C1 segment of cervical spinal cord (tissue), 14 donors: ENCODE measurements at places on chromosomes 7 and 10.

GRCh38 chr10:79324032-79324695 lies 23.1 kb upstream of the PPIF start:
- DNase-seq, result no peak

GRCh38 chr7:33155811-33156210 lies 26.4 kb downstream of the BBS9 start:
- no peak for DNase-seq

DNA sequence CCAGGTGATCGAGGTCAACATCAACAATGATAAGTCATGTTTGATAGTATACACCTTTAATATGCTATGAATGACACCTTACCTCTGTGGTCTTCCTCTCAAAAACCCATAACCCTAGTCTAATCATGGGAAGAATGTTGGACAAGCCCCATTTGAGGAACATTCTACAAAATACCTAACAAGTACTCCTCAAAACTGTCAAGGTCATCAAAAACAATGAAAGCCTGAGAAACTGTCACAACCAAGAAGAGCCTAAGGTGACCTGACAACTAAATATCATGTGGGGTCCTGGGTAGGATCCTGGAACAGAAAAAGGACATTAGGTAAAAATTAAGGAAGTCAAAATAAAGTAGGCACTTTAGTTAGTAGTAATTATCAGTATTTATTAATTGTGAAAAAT lies 5.9 kb upstream of the NUDCD3 start:
- DNase-seq, result no peak

GRCh38 chr10:22503315-22504088 lies 158.2 kb downstream of the SPAG6 start:
- DNase-seq, result no peak

GRCh38 chr7:134546955-134547354 lies 2.0 kb upstream of the AKR1B15 start:
- DNase-seq, result no peak

DNA sequence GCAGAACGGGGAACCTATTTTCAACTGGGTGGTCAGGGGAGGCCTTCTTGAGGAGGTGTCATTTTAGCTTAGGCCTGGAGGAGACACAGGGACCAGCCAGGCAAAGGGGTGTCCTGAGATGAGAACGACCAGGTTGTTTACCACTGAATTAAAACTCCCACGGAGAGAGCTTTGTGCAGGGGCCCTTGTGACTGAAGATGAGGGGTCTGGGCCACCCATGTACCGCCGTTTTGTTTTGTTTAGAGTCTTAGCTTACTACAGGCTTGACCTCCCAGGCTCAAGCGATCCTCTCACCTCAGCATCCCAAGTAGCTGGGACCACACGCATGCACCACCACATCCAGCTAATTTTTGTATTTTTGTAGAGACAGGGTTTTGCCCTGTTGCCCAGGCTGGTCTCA lies 80.4 kb downstream of the FAM171A1 start:
- no peak for DNase-seq

DNA sequence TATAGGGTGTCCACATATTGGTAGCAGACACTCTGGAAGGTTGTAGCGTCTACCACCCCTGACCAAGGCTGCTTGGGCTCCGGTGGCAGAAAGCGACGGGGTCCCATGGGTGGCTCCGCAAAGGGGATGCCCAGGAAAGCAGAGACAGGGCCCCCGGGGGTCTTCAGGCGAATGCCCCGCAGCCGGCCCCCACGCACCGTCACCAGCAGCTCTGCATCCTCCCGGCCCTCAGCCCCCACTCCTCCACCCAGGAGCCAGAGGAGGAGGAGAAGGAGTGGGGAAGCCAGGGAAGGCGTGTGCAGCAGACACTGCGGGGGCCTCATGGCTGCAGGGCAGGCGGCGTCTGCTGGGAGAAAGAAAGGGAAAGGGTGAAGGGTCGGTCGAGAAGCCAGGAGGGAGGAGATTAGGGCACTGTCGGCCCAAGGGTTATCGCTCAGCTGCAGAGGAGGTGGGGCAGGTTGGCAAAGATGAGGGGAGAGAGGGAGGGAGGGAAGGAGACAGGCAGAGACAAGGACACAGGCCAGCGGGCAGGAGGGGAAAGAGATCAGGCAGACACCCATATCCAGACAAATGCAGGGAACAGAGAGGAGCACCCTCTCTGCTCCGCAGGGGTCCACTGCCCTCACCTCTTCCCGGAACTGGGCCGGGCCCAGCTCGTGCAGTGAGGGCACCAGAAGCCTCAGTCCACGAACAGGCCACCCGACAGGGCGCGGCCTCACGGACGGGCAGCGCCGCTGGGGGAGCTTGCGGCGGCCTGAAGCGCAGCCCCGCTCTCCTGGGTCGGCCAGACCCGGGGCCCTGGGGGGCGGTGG lies 1.6 kb downstream of the ACHE start:
- DNase-seq, result no peak

DNA sequence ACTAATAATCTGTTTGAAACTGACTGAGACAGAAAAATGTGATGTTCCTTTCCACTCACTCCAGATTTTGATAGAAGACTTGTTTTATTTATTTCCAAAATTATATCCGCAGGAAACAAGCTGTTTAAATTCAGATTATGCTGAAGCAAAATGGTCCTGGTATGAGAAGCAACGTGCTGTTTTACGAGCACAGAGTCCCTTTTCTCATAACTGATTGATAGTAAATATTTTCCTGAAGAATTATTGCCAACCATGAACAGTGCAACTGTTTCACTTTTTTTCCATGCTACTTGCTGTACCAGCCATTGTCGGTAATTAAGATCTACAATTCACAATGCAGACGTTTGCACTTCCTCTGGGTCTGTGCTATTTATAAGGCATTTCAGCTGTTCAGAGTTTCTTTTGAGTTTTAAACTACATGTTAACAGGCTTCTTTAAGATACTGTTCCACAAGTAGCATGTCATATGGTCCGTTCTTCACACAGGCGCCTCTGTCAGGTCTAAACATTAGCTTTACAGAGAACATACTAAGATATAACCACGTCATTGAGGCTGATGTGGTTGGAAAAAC lies 103.8 kb downstream of the POLL start:
- no peak for DNase-seq

- no peak for DNase-seq
Observed at GRCh38 chr7:30927559-30927958, 15.9 kb downstream of the AQP1 start.

- DNase-seq, result no peak
Observed at GRCh38 chr7:151838861-151839381, 38.0 kb downstream of the PRKAG2 start.

GRCh38 chr10:92407305-92408016 lies 116.5 kb downstream of the MARCHF5 start:
- DNase-seq, result no peak

DNA sequence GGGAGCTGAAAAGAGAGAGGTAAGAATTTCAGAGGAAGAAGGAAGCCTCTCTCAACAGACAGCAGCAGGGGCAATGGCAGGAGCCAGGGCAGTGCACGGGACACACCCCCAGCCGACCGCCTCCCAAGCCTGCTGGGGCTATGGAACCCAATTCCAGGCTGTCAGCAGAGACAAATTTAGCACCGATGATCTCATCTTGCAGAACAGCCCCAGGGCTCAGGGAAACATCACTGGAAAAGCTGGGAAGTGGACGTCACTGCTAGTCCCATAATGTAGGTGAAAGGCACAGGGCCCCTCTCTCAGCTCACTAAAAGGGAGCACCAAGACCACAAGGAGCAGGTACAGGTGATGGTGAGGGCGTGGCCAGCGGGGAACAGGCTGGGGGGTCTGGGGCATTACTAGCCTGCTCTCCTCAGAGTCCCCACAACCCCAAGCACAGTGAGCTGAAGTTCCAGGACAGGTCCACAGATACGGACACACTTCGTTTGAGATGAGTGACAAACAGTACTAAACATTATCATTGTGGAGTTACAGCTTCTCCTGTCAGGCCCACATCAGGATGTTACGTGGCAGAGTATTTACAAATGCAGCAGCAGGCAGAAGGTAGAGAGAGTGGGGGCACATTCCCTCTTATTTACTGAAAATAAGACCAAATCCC lies 103.7 kb downstream of the PLXNA4 start:
- DNase-seq, result no peak

DNA sequence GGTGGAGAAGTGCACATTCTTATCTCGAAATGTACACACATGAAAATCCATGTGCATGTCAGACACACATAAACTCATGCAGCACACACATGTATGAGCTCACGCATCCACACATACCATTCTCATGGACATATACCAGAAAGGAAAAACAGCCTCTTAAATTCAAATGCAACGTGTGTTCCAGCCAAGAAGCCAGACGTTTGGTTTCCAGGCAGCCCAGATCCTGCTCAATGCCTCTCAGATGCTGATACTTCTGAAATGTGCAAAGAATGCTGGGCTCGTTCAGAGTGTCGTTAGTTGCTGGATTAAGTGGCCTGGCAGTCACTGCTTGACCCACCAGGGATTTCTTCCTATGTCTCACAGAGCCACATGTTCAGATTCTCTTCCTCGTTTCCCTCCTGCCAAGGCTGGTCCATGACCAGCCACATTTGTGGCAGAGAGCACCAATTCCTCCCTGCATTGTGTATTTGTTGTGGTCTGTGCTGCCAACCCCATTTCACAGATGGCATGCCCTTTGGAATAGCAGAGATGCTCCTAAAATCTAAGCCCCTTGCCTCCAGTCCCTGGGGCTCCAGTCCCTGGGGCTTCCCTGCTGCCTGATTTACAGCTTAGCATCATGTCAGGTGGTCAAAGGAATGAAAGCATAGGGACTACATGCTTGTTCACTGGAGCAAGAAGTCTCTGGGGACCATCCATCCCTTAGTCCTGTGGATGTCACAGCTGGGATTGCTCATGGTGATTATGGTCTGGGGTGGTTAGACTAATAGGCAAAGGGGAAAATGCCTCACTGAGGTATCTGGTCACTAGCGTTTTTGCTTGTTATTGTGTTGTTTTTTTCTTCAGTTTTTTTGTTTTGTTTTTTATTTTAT lies 426.6 kb downstream of the PLXNA4 start:
- DNase-seq, result no peak

DNA sequence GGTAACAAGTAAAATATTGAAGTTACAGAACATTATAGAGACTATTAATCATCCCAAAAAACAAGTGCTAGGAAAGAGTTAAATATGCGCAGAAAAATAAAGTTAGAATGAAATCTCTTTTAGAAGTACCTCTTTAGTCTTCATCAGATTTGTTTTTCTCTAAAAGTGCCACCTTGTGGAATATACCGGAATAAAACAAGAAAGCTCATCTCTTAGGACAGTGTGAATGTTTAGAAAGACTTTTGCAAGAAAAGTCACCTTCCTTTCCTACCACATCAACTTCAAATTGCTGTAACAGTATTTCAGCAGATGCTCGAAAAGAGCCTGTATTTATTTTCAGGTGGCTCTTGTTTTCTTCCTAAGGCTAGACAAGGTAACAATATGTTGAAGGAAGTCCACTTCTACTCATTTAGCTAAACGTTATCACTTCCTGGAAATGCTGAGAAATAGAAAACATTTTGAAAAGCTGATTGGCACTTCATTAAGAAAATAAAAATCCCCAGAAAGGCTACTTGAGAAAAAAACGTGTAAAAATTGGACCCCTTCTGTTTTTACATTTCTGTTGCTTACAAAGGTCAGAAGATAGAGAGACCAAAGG lies 19.8 kb upstream of the FAM133B start:
- no peak for DNase-seq

DNA sequence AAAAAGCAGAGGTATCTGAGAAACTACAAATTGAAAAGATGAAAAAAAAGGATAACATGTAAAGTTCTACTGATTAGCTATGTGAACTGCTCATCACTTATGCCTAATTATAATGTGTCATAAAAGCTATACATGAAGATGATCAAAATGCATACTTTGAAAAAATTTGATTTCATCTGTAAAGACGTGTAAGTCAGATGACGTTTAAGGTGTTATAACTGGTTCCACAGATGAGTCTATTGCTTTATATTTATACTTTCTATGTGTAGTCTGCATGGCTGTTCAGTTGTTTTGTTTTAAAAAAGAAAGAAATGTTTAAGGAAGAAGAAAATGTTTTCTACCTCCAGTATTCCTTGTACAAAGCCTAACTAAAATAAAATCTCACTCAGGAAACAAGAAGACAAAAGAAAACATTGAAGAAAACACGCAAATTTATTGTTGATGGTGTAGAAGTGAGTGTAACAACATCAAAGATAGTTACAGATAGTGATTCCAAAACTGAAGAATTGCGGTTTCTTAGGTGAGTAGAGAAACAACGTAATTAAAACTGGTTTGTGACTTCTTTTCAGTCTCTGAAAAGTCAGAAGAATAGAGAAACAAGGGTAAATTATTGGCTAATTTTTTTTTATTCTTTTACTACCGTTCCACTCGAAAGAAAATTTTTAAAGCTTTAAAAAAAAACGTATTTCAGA lies 38.4 kb downstream of the SLK start:
- DNase-seq, result no peak

GRCh38 chr7:157035302-157035701 lies 24.8 kb upstream of the MNX1 start:
- no peak for DNase-seq

DNA sequence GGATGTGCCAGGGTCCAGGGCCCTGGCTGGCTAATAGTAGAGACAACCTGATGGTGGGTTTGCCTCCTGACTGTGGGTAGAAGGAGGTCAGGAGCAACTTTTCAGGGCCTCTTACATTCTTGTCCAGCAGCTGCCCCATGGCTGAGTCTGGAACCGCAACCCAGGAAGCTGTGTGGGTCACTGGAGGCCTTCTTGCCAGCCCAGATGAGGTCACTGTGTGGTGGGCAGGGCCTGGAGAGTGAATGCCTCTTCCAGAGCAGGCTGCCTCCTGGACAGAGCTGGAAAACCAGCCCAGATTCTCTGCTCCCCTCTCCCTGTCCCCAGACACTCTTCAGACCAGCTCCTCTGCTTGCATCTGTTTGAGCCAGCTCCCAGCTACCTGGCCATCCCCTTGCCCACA lies 43.5 kb upstream of the LEP start:
- no peak for DNase-seq

- DNase-seq, result no peak
Observed at GRCh38 chr10:129863201-129863663, 100.8 kb downstream of the EBF3 start.

DNA sequence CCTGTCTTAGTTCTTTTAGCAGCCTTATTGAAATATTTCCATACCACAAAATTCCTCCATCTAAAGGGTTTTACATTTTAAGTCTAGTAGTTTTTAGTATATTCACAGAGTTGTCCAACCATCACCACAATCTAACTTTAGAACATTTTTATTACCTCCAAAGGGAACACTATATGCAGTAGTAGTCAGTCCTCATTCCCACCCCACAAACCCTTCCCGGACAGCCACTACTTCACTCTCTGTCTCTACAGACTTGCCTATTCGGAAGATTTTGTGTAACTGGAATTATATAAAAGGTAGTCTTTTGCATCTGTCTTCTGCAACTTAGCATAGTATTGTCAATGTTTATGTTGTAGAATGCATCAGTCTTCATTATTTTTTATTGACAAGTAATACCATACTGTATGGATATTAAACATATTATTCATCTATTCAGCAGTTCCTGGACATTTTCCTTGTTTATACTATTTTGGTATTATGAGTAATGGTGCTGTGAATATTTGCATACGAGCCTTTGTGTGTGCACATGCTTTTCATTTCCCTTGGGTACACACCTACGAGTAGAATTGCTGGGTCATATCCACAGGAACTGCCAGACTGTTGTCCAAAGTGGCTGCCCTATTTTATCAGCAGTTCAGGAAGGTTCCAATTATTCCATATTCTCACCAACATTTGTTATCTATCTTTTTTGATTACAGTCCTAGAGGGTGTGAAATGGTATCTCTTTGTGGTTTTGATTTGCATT lies 60.9 kb upstream of the LANCL2 start:
- no peak for DNase-seq

- no peak for DNase-seq
Observed at GRCh38 chr10:109892117-109892516, 31.2 kb downstream of the XPNPEP1 start.

- DNase-seq, result no peak
Observed at GRCh38 chr7:81007051-81007450, 88.2 kb upstream of the SEMA3C start.
